ENCODE measurements at places on chromosomes 5 and 9. TPM values are rescaled to one million over a fixed set of nuclear protein-coding genes. Genes with fewer than 3 reads are reported as not detected.
A peak's percentile ranks its signal among the peaks of the same experiment; 100 is the strongest.

DNA sequence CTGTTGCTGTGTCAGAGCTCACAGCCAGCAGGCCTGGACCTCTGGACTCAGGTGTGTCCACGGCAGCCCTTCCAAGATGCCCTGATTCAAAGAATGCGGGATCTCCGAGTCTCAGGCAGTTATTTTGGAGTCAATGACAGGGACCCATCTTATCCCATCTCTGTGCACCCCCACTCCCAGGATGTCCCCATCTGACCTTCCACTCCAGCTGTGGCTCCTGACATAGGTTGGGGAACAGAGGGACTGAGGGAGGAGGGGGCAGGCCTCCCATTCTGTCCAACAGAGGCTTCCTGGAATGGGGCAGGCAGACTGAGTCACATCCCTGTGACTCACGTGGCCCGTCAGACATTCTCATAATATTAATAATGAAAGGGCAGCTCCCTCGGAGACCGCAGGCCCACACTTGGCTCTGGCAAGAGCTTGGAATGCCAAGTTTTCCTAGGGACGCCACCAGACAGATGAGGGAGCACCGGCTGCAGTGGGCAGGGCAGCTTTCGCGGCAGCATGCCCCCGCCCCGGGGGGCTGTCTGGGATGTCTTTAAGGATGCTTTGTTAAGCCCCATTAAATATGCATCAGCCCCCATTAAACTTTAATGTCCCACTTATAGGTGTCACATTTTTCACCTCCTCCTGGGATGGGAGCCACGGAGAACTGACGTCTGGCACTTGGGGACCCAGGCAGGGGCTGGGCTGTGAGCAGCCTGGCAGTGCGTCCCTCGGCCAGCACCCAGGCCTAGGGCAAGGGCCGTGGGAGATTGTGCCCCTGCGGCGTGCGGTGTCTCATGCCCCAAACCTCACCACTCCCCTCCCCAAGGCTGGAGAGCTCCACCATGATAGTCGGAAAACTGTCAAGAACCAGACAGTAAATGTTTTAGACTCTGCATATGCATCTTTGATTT is 23.6 kb upstream of the FIBCD1 start:
- H3K4me1 ChIP-seq: no peaks in the 10 kb centered on the region
- DNase-seq: no peak
- peaks cover 4% of the 10 kb centered on the region for H3K36me3 ChIP-seq
- no peaks in the 10 kb centered on the region for H3K27me3 ChIP-seq
- no peak overlapping the region for H3K27ac ChIP-seq

OSMR gene
- 2.5 TPM for total RNA-seq

GRCh38 chr9:84303061-84303460 is 37.5 kb downstream of the SLC28A3 start:
- no peak overlapping the region for H3K27ac ChIP-seq
- no peak overlapping the region for H3K4me3 ChIP-seq
- H3K27me3 ChIP-seq: no peaks in the 10 kb centered on the region
- peaks cover 20% of the 10 kb centered on the region for H3K4me1 ChIP-seq
- no peak for DNase-seq

- H3K36me3 ChIP-seq: 0 out of 2 replicates have a peak, but pooled peaks cover 3% of the 10 kb centered on the region
- DNase-seq: no peak
- 0 out of 2 replicates have a peak overlapping the region, but pooled peaks have one; percentile 75 for H3K27ac ChIP-seq
These were observed 24.0 kb downstream of the RANBP17 start for GRCh38 chr5:170885809-170886208.

GRCh38 chr5:38642189-38642911 is 85.9 kb upstream of the LIFR start:
- H3K27me3 ChIP-seq: no peaks in the 10 kb centered on the region
- peaks cover 5% of the 10 kb centered on the region for H3K4me1 ChIP-seq
- no peaks in the 10 kb centered on the region for H3K36me3 ChIP-seq

GRCh38 chr5:80355686-80356085 is 35.9 kb downstream of the SPZ1 start:
- H3K27ac ChIP-seq: no peak overlapping the region
- H3K4me3 ChIP-seq: no peak overlapping the region
- no peaks in the 10 kb centered on the region for H3K36me3 ChIP-seq
- DNase-seq: no peak
- no peaks in the 10 kb centered on the region for H3K27me3 ChIP-seq
- H3K4me1 ChIP-seq: no peaks in the 10 kb centered on the region

PCDHGA11 gene
- total RNA-seq: 7.1 TPM

CCNI2 gene
- 1.6 TPM for total RNA-seq

GRCh38 chr5:44454002-44454401 is 64.8 kb upstream of the FGF10 start:
- DNase-seq: peak; percentile 21
- H3K27ac ChIP-seq: no peak overlapping the region
- no peak overlapping the region for H3K4me3 ChIP-seq
- H3K36me3 ChIP-seq: peaks cover 18% of the 10 kb centered on the region
- H3K27me3 ChIP-seq: no peaks in the 10 kb centered on the region

DNA sequence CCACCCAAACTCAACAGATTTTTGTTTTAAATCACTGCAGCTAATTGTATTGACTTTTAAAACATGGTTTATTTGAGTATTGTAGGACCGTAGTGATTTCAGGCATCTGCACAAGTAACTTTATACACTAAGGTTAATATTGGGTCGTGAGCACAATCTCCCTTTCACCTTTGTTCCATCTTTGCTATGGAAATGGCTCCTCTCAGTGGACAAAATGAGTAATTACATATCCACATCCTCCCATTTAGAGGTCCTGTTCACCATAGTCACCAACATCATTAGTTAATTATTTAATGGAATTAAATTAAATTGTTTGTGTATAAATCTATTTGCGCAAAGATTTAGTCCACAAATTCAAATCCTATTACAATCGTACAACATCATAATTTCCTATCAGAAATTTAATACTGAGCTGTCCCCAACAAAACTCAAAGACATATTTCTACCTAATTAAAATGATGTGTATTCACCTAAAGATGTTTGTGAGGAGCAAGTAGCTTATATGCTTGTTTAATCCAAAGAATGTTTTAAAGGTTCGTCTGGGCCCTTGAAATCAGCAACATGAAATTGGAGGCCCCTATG is 173.0 kb upstream of the DAPK1 start:
- peaks cover 8% of the 10 kb centered on the region for H3K4me1 ChIP-seq
- H3K27ac ChIP-seq: no peak overlapping the region
- H3K36me3 ChIP-seq: no peaks in the 10 kb centered on the region
- DNase-seq: no peak
- H3K4me3 ChIP-seq: no peak overlapping the region

SNAPC4 gene
- 20.0 TPM for total RNA-seq

- H3K4me3 ChIP-seq: no peak overlapping the region
- no peak overlapping the region for H3K27ac ChIP-seq
- H3K36me3 ChIP-seq: no peaks in the 10 kb centered on the region
- H3K4me1 ChIP-seq: no peaks in the 10 kb centered on the region
- no peak for DNase-seq
These were observed 10.5 kb upstream of the TXN start for GRCh38 chr9:110266795-110267194.

DNA sequence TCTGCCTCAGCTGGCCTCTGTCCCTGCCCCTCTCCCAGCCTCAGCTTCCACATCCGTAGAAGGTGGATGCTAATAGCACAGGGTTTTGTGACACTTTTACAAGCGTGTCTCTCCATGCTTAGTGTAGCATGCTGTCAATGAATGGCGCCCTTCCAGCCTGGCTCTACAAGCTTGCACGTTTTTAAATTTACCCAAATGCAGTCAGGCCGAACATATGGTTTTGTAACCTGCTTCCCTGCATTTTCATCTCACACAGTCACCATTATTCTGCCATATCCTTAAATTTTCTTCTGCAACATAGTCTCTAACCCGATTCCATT is 28.8 kb downstream of the FAM163B start:
- no peak for DNase-seq
- no peak overlapping the region for H3K27ac ChIP-seq
- peaks cover 36% of the 10 kb centered on the region for H3K4me1 ChIP-seq
- H3K36me3 ChIP-seq: no peaks in the 10 kb centered on the region
- H3K4me3 ChIP-seq: no peak overlapping the region
- H3K27me3 ChIP-seq: no peaks in the 10 kb centered on the region

GRCh38 chr5:163489055-163489744 is 16.2 kb upstream of the MAT2B start:
- no peaks in the 10 kb centered on the region for H3K27me3 ChIP-seq
- DNase-seq: peak; percentile 60
- peaks cover 78% of the 10 kb centered on the region for H3K36me3 ChIP-seq

- no peak overlapping the region for H3K4me3 ChIP-seq
- no peaks in the 10 kb centered on the region for H3K27me3 ChIP-seq
- DNase-seq: no peak
- peaks cover 2% of the 10 kb centered on the region for H3K4me1 ChIP-seq
- no peaks in the 10 kb centered on the region for H3K36me3 ChIP-seq
- H3K27ac ChIP-seq: no peak overlapping the region
These were observed 114.6 kb downstream of the ACTBL2 start for GRCh38 chr5:57368010-57368409.
